ENCODE measurements at places on chromosomes 7 and 10. TPM values are rescaled to one million over a fixed set of nuclear protein-coding genes. Genes with fewer than 3 reads are reported as not detected.

The CYP2E1 gene
- total RNA-seq, result 2.0 TPM

DNA sequence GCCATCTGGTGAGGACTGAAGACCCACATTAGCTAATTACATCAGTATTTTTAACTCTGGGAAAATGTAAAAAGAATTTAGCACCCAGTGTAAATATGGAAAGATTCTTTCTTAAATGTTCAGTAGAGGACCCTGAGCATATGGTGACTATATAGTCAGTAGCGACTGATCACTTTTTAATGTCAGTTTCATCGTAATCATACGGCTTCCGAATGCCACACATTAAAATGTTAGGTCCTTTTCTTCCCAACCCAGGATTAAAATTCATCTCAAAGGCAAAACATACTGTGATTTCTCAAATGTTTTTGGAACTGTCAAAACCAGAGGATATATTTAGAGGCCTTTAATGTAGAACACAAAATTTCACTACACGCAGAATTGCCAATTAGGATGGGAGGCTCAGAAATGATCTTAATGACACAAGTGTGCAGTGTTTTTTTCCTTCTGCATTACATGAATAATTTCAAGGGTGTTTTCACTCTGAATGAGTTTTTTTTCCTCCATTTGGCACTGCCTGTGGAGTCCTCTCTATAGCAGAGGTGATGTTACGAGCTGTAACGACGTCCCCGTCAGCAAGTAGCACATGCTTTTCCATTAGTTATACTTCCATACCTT is 382.7 kb downstream of the PAXIP1 start:
- no peak for DNase-seq

- DNase-seq, result peak; percentile 45
Observed at GRCh38 chr10:76036111-76036940, 604.9 kb downstream of the LRMDA start.

The PON3 gene
- total RNA-seq, result not detected

DNA sequence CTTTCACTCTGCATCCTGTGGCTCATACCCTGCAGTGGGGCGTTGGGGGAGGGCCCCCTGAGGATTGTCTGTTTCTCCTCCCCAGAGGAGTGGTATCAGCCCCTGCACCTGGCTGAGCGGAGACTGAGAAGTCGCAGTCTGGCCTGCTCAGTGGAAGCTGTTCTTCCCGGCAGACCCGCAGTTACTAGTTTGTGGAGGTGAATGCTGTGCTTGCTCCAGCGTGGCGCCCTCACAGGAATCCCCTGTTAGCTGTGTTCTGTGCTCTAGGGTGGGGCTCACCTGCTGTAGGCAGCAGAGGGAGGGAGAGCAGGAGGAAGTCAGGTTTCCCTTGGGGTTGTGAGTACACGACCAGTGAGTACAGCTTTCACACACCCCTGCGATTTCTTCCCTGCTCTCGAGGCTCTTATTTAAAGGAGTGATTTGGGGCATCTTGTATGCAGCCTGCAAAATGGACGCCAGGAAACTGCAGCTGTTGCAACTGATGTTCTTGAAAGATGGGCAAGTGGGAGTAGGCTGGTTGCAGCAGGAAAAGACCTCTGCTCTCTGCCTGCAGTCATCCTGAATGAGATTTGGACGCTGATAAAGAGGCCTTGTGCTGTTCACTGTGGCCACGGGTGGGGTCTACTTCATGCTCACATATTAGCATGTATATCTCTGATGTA is 66.4 kb downstream of the HK1 start:
- DNase-seq, result no peak

All from mammary epithelial cell (primary cell).